ENCODE measurements at places on chromosomes 11 and 22. TPM values are rescaled to one million over a fixed set of nuclear protein-coding genes. Genes with fewer than 3 reads are reported as not detected.

- no peak for DNase-seq
Observed at GRCh38 chr11:6596239-6596877, 7.1 kb downstream of the RRP8 start.

DNA sequence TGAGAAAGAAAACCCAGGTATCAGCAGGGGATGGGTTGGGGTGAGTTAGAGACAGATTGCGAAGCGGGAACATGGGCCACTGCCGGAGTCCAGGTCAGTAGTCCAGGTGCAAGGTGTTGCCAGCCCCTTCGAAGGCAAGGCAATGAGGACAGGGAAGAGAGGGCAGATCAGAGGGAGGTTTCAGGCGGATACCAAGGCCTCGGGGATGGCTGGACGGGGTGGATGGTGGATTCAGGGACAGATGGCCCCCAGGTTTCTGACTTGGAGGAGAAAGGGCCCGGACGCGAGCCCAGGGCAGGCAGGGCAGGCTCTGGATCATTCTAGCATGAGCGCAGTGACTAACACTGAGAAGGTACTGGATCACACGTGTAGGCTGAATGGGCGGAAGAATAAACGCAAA lies 25.4 kb upstream of the IGSF9B start:
- DNase-seq, result no peak

DNA sequence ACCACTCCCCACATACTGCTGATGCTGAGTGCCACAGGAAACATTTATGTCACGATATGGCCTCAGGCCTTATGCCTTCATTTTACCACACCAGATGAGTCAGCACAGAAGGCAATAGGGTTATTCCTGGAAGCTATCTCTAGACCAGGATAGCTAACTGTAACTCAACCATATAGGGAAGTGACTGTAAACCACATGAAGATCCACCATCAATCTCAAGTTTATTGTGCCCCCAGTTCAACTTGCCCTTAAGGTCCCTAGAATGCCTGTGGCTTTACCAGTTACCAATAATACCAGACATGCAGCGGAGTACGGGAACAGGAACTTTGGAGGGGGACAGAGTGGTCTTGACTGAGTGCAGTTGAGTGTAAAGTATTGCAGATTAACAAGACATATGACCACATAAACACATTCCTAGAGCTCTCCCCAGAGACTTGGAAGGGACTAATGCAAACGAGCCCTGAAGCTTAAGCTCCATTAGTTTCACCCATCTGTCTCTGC lies 180.9 kb downstream of the KIF18A start:
- DNase-seq, result no peak

DNA sequence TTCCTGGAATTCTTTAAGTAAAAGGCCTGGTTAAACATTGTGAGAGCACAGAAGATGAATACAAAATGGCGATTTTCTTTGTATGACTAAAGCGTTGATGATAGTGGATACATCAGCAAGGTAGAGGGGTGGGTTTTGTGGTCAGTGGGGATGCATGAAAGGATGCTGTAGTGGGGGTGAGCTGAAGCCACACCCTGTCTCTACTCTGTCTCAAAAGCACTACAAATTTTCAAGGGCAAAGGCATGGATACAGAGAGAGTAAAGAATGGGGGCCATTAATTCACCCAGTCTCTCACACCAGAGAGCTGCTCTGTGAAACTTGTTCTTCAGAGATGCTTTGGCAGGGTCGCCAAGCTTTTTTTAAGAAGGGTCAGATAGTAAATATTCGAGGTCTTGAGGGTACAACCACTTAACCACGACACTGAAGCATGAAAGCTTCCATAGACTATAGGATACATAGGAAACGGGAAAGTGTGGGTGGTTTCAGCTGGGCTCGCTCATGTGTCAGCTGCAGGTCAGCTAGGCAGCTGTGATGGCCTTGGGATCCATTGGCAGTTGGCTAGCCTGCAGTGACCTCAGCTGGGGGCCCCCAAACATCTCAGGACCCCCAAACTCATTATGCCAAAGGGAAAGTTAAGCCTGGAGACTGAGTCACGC lies 8.3 kb downstream of the TMEM138 start:
- no peak for DNase-seq

- no peak for DNase-seq
Observed at GRCh38 chr22:49689255-49689770, 138.4 kb downstream of the BRD1 start.

- DNase-seq, result no peak
Observed at GRCh38 chr11:80241766-80242165, 800.9 kb upstream of the TENM4 start.

PPFIA1 gene
- 45.7 TPM for total RNA-seq

- no peak for DNase-seq
Observed at GRCh38 chr11:60121264-60121663, 32.8 kb downstream of the MS4A2 start.

DNA sequence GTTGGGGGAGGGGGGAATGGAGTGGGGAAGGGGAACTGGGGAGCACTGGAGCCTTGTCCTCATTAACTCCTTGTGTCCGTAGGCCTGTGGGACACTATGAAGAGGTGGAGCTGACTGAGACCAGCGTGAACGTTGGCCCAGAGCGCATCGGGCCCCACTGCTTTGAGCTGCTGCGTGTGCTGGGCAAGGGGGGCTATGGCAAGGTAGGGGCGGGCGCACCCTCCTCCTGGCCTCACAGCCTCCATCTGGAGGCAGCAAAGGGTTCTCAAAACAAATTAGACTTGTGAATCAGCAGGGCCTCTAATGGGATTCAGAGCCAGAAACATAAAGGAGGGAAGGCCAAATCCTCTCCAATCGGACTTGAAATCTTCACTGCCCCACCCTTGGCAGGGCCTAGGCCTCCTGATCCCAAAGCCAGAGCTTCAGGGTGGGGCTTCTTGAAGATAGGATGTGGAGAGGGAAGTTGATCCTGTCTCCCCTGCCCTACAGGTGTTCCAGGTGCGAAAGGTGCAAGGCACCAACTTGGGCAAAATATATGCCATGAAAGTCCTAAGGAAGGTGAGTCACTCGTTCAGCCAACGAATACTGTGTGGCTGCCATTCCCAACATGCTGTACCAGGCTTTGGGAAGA lies 859 bp downstream of the RPS6KB2 start:
- no peak for DNase-seq

CHADL gene
- total RNA-seq, result 2.4 TPM

GRCh38 chr22:50672041-50672440 lies 582 bp upstream of the SHANK3 start:
- no peak for DNase-seq

SCGB1C1 gene
- total RNA-seq, result not detected

IRF7 gene
- 4.5 TPM for total RNA-seq

Data from cerebellum (tissue), 4 donors.